ENCODE measurements at places on chromosomes 3 and 15. TPM values are rescaled to one million over a fixed set of nuclear protein-coding genes. Genes with fewer than 3 reads are reported as not detected.

GRCh38 chr3:40615918-40616819 lies 91.4 kb downstream of the ZNF621 start:
- H3K27me3 ChIP-seq, result no peaks in the 10 kb centered on the region
- H3K4me1 ChIP-seq, result peaks cover 18% of the 10 kb centered on the region
- peak overlapping the region; percentile 22 for H3K4me3 ChIP-seq
- no peak for DNase-seq

GRCh38 chr3:169818316-169818715 lies 5.6 kb upstream of the LRRC34 start:
- no peaks in the 10 kb centered on the region for H3K27me3 ChIP-seq
- H3K27ac ChIP-seq, result no peak overlapping the region
- no peak overlapping the region for H3K4me3 ChIP-seq
- H3K4me1 ChIP-seq, result no peaks in the 10 kb centered on the region
- no peak for DNase-seq

DNA sequence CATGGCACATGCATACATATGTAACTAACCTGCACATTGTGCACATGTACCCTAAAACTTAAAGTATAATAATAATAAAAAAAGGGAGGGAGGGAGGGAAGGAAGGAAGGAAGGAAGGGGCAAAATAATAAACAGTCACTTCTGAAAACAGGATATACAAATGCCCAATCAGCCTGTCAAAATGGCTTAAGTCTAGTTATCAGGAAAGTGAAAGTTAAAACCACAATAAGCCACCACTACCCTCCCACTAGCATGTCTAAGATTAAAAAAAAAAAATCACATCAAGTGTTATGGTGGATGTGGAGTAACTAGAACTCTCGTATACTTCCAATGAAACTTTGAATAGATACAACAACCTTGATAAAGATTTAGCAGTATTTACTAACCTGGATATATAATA lies 145.6 kb upstream of the GMNC start:
- H3K4me1 ChIP-seq, result peaks cover 7% of the 10 kb centered on the region
- no peak overlapping the region for H3K27ac ChIP-seq
- no peak overlapping the region for H3K4me3 ChIP-seq
- no peaks in the 10 kb centered on the region for H3K36me3 ChIP-seq
- no peaks in the 10 kb centered on the region for H3K27me3 ChIP-seq
- DNase-seq, result no peak

- H3K36me3 ChIP-seq, result no peaks in the 10 kb centered on the region
- peaks cover 5% of the 10 kb centered on the region for H3K4me1 ChIP-seq
- no peak overlapping the region for H3K27ac ChIP-seq
- DNase-seq, result no peak
Measured at GRCh38 chr15:77327168-77327567, 92.7 kb downstream of the PEAK1 start.

- no peaks in the 10 kb centered on the region for H3K27me3 ChIP-seq
- H3K4me1 ChIP-seq, result no peaks in the 10 kb centered on the region
- H3K4me3 ChIP-seq, result no peak overlapping the region
- DNase-seq, result no peak
Measured at GRCh38 chr3:182596676-182597410, 196.5 kb upstream of the ATP11B start.

B4GALT4 gene
- 36.3 TPM for total RNA-seq

CEP70 gene
- 18.3 TPM for total RNA-seq

PRR20G gene
- not detected for total RNA-seq

GPR176 gene
- 5.6 TPM for total RNA-seq

DPPA4 gene
- 0.51 TPM for total RNA-seq

POLQ gene
- 3.0 TPM for total RNA-seq

All from cardiac muscle cell (in vitro differentiated cells and primary cell).